ENCODE measurements at places on chromosomes 4 and X. TPM values are rescaled to one million over a fixed set of nuclear protein-coding genes. Genes with fewer than 3 reads are reported as not detected.

Gene FAM200B
- 64.2 TPM for polyA plus RNA-seq

Gene GRIA2
- 1.5 TPM for polyA plus RNA-seq

Gene USP53
- polyA plus RNA-seq: 28.4 TPM

Gene ATP2B3
- 0.12 TPM for polyA plus RNA-seq

Gene MAGEB10
- polyA plus RNA-seq: not detected

Gene BDH2
- 86.4 TPM for polyA plus RNA-seq

Gene FMR1NB
- not detected for polyA plus RNA-seq

Gene PIR
- 18.6 TPM for polyA plus RNA-seq

Gene PF4V1
- polyA plus RNA-seq: not detected

Gene ZFP92
- polyA plus RNA-seq: 0.38 TPM

Measured in hepatocyte (in vitro differentiated cells).